B cell (primary cell): ENCODE measurements at places on chromosomes 5 and 9. TPM values are rescaled to one million over a fixed set of nuclear protein-coding genes. Genes with fewer than 3 reads are reported as not detected.

- no peaks in the 10 kb centered on the region for H3K36me3 ChIP-seq
- peak overlapping the region; percentile 61 for H3K4me3 ChIP-seq
- H3K27me3 ChIP-seq, result peaks cover 8% of the 10 kb centered on the region
Observed at GRCh38 chr9:130681769-130682420, 11.7 kb upstream of the EXOSC2 start.

GRCh38 chr9:86676396-86676795 lies 270.9 kb downstream of the GAS1 start:
- no peak for DNase-seq
- no peak overlapping the region for H3K4me3 ChIP-seq
- no peaks in the 10 kb centered on the region for H3K36me3 ChIP-seq
- H3K4me1 ChIP-seq, result no peaks in the 10 kb centered on the region
- no peaks in the 10 kb centered on the region for H3K27me3 ChIP-seq

DNA sequence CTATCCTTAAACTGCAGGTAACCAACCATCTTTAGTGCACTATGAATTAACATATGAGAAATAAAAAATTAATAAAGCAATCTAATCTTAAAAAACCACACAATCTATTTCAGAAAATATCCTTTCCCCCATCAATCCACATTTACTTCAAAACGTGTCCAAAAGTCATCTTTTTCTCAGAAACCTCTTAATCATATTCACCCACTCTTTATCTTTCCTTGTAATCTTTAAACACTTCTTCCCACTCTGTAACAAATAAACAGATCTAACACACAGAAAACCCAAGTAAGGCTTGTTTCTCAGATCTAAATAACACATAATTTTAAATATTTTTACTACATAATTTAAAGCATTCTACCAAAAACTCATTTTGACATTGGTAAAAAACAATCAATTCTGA lies 44.4 kb downstream of the EFCAB9 start:
- H3K4me1 ChIP-seq, result peaks cover 7% of the 10 kb centered on the region
- no peaks in the 10 kb centered on the region for H3K36me3 ChIP-seq
- no peak for DNase-seq
- no peaks in the 10 kb centered on the region for H3K27me3 ChIP-seq
- no peak overlapping the region for H3K27ac ChIP-seq

GRCh38 chr9:2496934-2497333 lies 124.7 kb upstream of the VLDLR start:
- H3K27ac ChIP-seq, result no peak overlapping the region
- no peaks in the 10 kb centered on the region for H3K4me1 ChIP-seq
- no peaks in the 10 kb centered on the region for H3K36me3 ChIP-seq
- H3K4me3 ChIP-seq, result no peak overlapping the region
- H3K27me3 ChIP-seq, result no peaks in the 10 kb centered on the region

GRCh38 chr9:79610019-79610631 lies 38.4 kb downstream of the TLE4 start:
- no peak for DNase-seq
- no peak overlapping the region for H3K4me3 ChIP-seq
- peaks cover 9% of the 10 kb centered on the region for H3K4me1 ChIP-seq
- no peaks in the 10 kb centered on the region for H3K27me3 ChIP-seq
- H3K36me3 ChIP-seq, result no peaks in the 10 kb centered on the region
- no peak overlapping the region for H3K27ac ChIP-seq

DNA sequence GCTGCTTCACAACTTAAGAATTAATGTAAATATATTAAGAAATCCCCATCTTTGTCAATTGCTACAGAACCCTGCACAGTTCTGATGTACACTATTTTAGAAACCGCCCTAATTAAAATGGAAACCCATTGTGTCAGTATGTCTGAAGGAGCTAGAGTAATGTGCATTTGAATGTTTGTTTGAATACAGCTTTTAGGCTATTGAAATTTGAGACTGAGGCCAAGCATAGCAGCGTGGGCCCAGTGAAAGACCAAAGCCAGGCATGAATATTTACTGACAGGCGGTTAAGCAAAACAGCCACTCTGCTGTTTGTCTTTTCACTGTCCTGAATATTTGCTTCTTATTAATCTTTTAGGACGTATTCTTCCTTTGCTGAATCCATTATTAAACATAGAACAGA lies 252.3 kb downstream of the IZUMO3 start:
- H3K4me1 ChIP-seq, result no peaks in the 10 kb centered on the region
- H3K27me3 ChIP-seq, result no peaks in the 10 kb centered on the region
- no peak for DNase-seq
- no peak overlapping the region for H3K27ac ChIP-seq
- no peak overlapping the region for H3K4me3 ChIP-seq

- no peak for DNase-seq
- no peaks in the 10 kb centered on the region for H3K27me3 ChIP-seq
- peak overlapping the region; percentile 98 for H3K4me3 ChIP-seq
- peaks cover 16% of the 10 kb centered on the region for H3K4me1 ChIP-seq
- peak overlapping the region; percentile 99 for H3K27ac ChIP-seq
Observed at GRCh38 chr9:125241863-125242739, 958 bp upstream of the HSPA5 start.

- H3K36me3 ChIP-seq, result peaks cover 4% of the 10 kb centered on the region
- no peak for DNase-seq
- peaks cover 18% of the 10 kb centered on the region for H3K4me1 ChIP-seq
- no peaks in the 10 kb centered on the region for H3K27me3 ChIP-seq
- H3K27ac ChIP-seq, result no peak overlapping the region
- no peak overlapping the region for H3K4me3 ChIP-seq
Observed at GRCh38 chr5:173915310-173916014, 27.3 kb downstream of the CPEB4 start.

DNA sequence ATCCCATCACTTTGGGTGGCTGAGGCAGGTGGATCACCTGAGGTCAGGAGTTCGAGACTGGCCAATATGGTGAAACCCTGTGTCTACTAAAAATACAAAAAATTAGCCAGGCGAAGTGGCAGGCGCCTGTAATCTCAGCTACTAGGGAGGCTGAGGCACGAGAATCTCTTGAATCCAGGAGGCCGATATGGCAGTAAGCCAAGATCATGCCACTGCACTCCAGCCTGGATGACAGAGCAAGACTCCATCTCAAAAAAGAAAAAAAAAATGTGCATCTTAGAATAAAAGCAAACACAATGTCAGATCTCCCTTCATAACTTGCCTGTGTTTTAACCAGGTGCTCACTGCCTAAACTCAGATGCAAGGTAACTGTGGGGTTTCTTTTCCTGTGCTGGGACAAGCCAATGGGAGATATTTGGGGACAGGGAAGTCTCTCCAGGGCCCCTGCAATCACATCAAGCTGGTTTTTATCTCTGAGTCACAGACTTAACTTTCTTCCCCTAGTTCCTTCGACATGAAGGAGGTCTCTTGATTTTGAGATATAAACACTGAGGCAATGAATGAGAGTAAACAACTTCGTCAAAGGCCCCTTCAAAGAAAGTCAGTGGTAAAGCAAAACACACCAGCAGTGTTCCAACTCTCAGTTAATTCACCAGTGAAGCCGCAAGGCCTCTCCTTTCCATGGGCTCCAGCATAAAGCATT lies 99.1 kb downstream of the SNX18 start:
- peaks cover 10% of the 10 kb centered on the region for H3K4me1 ChIP-seq
- no peak overlapping the region for H3K27ac ChIP-seq
- no peak for DNase-seq
- no peak overlapping the region for H3K4me3 ChIP-seq
- H3K27me3 ChIP-seq, result no peaks in the 10 kb centered on the region

GRCh38 chr5:109865637-109866036 lies 175.9 kb downstream of the MAN2A1 start:
- H3K36me3 ChIP-seq, result peaks cover 58% of the 10 kb centered on the region
- no peak for DNase-seq
- no peak overlapping the region for H3K4me3 ChIP-seq
- H3K27me3 ChIP-seq, result no peaks in the 10 kb centered on the region

Gene TLE1
- 80.3 and 95.4 TPM in 2 replicates for polyA plus RNA-seq

Gene SLC6A19
- polyA plus RNA-seq, result not detected in 2 replicates

Gene PCDHA10
- not detected in 2 replicates for polyA plus RNA-seq

Gene PPIC
- polyA plus RNA-seq, result not detected in 2 replicates

Gene TMEM252
- 0.10 TPM in 1 of 2 replicates, not detected in the other for polyA plus RNA-seq

Gene BICD2
- polyA plus RNA-seq, result 15.1 and 33.2 TPM in 2 replicates

Gene KLF4
- 157 and 244 TPM in 2 replicates for polyA plus RNA-seq

Gene STXBP1
- 0.16 TPM in 1 of 2 replicates, not detected in the other for polyA plus RNA-seq
